ENCODE measurements at places on chromosomes 4 and X.

GRCh38 chr4:148893095-148893494, 450.9 kb upstream of the NR3C2 start:
- DNase-seq, result no peak

DNA sequence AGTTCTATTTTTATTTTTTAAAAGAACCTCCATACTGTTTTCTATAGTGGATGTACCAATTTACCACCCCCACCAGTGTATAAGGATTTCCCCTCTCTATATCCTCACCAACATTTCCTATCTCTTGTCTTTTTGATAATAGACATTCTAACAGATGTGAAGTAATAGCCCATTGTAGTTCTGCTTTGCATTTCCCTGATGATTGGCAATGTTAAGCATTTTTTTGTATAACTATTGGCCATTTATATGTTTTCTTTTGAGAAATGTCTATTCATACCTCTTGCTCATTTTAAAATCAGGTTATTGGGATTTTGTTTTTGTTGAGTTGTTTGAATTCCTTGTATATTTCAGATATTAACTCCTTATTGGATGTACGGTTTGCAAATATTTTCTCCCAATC, 251.1 kb upstream of the HTR2C start:
- no peak for DNase-seq

DNA sequence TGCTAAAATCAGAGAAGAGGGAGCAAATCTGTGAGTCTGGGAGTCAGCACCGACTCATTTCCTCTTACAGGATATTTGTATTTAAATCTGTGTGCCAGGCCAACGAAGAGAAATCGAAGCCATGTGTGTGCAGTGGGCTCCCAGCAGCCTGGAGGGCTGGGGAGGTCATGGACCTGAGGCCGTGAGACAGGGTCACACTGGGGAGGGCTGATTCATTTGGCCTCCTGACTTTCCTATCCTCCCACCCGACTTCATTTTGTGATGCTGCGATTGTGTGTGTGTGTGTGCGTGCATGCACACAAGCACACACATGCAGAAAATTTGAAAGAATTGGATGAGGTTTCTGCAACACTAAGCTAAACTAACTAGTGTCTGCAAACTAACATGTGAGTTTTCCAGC, 48.7 kb upstream of the STX18 start:
- no peak for DNase-seq

GRCh38 chr4:126435491-126435890, 1120.7 kb downstream of the FAT4 start:
- DNase-seq, result no peak

- DNase-seq, result no peak
Measured at GRCh38 chr4:153245775-153246174, 41.5 kb downstream of the TRIM2 start.

GRCh38 chr4:124409044-124409443, 303.5 kb downstream of the ANKRD50 start:
- DNase-seq, result no peak

- no peak for DNase-seq
Measured at GRCh38 chr4:123363729-123364128, 32.9 kb upstream of the SPRY1 start.

- no peak for DNase-seq
Measured at GRCh38 chr4:27119239-27119638, 258.6 kb downstream of the STIM2 start.

- DNase-seq, result no peak
Measured at GRCh38 chr4:114180481-114180880, 201.0 kb upstream of the ARSJ start.

Measured in esophagus squamous epithelium (tissue), 5 donors.